CD4-positive, CD25-positive, alpha-beta regulatory T cell (primary cell): ENCODE measurements at places on chromosomes 2 and 18.

DNA sequence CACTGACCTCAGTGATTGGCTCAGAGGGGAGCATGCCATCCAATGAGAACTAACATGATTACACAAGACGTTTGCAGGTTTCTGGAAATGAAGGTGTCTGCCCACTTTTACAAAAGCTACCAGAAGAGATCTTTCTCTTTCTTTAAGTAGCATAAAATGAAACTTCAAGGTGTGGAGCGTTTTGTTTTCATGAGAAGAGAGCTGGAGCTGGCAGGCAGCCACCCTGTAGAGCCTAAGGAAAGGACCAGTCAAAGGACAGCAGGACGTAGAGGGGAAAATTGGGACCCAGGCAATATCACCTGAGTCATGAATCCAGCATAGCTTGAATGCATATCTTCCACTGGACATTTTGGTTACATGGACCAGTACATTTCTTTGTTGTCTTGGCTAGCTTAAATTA is 331.0 kb downstream of the EPHA4 start:
- DNase-seq = no peak

DNA sequence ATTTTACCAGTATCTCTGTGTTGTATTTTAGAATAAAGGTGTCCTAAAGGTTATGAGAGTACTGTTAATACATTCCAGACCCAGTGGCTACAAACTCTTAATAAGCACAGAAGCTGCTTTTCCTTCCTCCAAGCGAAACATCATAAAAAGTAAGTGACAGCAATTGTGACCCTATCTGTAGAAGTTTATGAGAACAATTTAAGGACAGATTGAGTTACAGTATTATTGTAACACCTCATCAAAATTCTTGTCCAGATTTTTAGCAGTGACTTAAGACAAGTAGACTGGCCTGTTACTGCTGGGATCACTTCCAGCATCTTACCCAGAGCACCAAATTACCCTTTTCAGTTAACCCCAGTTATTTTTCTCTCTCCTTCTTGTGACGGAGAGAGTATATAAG is 154.6 kb downstream of the ERBB4 start:
- no peak for DNase-seq

GRCh38 chr2:96207774-96208142 is 869 bp downstream of the STARD7 start:
- DNase-seq = no peak

- no peak for DNase-seq
Measured at GRCh38 chr2:145304501-145304900, 784.6 kb upstream of the ZEB2 start.

DNA sequence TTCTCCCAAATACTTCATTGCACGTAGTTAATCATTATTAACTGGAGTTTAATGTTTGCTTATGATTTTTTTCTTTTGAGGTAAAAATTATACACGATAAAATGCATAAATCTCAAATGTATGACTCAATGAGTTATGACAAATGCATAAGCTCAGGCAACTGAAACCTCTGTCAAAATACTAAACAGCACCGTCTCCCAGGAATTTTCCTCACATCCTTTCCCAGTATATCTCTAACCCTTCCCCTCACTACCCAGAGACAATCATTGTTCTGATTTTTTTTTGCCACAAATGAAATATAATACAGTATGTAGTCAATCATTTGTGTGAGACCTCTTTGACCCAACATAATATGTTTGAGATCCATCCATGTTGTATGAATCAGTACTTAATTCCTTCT is 606.5 kb downstream of the CPS1 start:
- DNase-seq = no peak

- no peak for DNase-seq
Measured at GRCh38 chr2:46074501-46074900, 222.7 kb upstream of the EPAS1 start.

DNA sequence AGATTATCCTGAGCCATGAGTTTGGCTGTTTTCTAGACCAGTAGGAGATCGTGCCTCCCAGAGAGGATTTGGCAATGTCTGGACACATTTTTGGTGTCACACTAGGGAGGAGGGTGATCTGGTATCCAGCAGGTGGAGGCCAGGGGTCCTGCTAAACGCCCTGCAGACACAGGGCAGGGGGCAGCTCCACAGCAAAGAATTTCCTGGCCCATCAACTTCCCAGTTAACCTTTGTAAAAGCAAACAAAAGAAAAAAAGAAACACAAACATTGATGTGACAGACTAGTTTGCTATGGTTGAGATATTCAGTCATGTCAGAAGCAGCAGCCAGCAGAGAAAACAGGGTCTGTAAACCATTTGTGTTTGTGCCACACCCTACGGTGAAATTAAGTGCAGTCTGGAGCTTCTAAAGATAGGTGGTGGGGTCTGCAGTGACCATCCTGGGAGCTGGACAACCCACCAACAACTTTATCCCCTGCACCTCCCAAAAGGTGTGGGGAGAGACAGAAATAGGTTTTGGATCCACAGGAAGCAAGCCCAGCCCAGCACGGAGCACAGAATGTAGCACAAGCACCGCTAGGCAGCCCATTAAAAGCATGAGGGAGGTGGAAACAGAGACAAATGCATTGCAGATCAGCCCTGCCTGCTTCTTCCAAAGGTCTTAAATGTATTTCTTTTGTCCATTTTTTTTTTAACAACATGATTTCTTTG is 232.5 kb downstream of the MYT1L start:
- DNase-seq = no peak

- DNase-seq = no peak
Measured at GRCh38 chr2:53867773-53868172, 8.0 kb upstream of the GPR75 start.

DNA sequence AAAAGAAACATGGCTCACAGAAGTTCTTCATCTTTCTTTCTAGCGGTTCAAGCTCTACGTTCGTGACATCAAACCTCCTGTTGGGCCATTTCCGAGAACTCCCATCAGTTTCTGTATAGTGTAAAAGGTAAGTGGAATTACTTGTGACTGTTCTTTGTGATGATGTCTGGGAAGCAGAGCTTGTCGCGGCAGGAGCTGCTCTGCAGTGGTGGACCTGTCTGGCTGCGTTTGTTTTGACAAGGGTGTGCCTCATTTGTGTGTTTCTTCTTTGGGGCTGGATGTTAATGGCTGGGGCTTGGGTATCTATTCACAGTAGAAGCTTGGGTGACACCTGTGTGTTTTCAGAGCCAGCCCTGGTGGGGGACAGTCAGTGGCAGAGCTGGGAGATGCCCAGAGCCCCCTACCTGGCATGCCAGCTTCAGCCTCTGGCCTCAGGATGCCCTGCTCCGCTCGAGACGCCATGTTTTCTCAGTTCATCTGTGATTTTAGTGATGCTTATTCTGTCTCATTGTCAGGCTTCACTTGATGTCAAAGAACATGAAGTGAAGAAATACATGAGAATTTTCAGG is 59.6 kb downstream of the LDLRAD4 start:
- DNase-seq = no peak

- no peak for DNase-seq
Measured at GRCh38 chr2:163859951-163860350, 124.1 kb upstream of the FIGN start.

GRCh38 chr2:100677611-100678185 is 114.9 kb downstream of the PDCL3 start:
- DNase-seq = no peak
